M059J (cell line): ENCODE measurements at places on chromosomes 11 and 22. TPM values are rescaled to one million over a fixed set of nuclear protein-coding genes. Genes with fewer than 3 reads are reported as not detected.

The FAT3 gene
- total RNA-seq, result 1.2 and 5.8 TPM in 2 replicates

The C22orf42 gene
- not detected in 2 replicates for total RNA-seq

The OTOG gene
- not detected in 2 replicates for total RNA-seq

The NELL1 gene
- not detected in 2 replicates for total RNA-seq

The SYT9 gene
- total RNA-seq, result 0.59 and 0.81 TPM in 2 replicates

The ANO5 gene
- 0.02 TPM in 1 of 2 replicates, not detected in the other for total RNA-seq

The FAM111A gene
- 118 and 159 TPM in 2 replicates for total RNA-seq

The STT3A gene
- 421 and 482 TPM in 2 replicates for total RNA-seq

DNA sequence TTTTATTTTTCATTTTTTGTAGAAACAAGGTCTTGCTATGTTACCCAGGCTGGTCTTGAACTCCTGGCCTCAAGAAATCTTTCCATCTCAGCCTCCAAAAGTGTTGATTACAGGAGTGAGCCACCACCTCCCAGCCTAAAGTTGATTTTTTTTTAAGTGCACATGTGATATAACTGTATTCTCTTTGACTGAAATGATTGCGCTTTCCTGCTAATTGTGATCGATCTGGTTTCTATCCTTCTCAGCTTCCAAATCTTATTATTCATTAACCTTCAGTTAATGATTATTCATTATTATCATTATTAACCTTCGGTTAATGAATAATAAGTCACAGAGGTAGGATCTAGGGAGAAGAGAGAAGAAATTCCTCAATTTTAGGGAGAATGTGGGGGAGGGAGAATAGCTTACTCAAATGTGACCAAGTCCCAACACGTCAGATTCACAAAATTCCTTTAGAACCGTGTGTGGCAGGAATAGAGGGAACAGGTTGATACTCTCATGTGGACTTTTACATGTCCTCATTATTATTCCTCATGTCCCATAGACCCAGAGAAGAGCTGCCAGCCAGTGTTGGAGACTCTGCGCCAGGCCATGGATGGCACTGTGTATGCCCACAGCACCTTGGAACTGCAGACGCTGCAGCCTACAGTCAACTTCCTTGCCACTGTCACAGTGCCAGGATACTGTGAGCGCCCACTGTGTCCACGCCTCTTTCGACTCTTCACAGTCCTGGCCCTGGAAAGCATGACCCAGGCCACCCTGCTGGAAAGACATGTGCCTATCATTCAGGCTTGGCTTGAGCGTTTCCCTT, 47.1 kb downstream of the RRP8 start:
- DNase-seq, result no peak

DNA sequence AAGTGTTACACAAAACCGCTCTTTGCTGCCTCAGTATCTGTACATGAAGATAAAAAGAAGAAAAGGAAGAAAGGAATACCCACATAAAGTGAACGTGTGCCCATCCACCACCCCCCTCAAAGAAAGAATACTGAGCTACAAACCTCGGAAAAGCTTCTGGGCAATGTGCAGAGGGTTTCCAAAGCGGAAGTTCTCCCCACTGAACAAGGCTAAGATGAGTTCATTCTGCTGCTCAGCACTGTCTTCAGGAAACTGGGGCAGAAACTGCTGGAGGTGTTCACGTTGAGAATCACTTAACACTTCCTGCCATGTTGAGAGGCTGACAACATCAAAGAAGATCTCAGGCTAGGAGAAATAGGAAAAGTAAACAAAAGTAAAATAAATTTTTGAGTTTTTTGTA, 6.9 kb downstream of the NFRKB start:
- DNase-seq, result no peak

DNA sequence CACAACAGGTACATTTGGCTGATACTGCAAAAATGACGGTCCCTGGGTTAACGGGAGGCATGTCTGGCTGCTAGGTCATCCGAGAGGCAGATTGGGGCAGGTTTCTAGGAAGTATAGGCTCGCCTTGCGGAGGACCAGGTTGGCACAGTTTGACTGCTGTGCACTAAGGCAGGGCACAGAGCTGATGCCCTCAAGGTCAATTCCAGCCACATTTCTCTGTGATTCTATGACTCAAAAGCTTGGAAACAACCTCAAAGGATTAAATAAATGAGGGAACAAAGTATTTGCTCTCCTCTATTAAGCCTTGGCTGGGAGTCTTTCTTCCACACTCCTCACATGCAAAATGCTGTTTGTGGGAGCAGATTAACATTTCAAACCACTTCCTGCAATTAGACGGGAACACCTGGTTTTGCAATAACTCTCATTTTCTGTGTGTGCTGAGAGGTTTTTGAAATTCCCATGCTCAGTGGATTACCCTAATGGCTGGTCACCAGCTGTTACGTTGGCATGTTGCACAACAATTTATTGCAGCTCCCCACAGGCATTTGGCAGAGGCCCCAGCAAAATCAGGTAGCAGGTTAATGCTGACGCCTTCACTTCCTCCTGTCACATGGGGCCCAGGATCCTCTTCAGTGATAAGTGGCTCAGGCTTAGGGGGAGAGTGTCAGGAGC, 61.0 kb upstream of the PLET1 start:
- peak; percentile 97 for DNase-seq

GRCh38 chr11:107545101-107545514, 20.4 kb downstream of the ALKBH8 start:
- peak; percentile 89 for DNase-seq
